ENCODE measurements at places on chromosomes 2 and 18.

DNA sequence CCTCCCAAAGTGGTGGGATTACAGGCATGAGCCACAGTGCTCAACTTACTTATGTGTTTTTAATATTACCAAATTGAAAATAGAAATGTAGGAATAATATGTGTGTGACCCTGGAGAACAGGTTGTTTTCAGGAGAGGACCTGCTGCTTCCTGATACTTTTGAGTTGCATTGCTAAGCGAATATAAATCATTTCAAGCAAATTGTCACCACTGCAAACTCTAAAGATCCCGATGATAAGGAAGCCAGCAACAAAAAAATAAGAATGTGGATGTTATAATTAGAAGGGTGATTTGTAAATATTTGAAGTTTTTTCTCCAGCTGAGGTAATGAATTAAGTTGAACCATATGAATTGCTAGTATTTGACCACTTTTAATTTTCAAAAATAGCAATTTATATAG is 40.9 kb downstream of the ARHGEF33 start:
- no peak for DNase-seq

DNA sequence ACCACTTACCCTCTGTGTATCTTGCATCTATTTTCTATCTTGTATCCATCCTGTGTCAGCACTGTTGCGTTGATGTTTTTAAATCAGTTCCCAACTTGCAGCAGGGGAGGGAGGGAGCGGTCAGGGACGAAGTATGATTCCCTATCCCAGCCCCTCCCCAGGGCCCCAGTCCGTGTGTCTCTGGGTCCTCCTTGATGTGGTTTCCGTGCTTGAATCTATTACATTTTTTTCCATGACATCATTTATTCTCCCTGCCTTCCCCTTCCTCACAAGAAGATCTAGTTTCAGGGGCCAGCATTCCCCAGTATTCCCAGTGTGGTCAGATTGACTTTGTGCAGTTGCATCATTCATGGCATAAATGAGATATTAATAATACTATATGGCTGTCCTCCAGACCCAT is 479.3 kb downstream of the PTPRM start:
- no peak for DNase-seq

- no peak for DNase-seq
Measured at GRCh38 chr18:8177330-8178016, 431.8 kb upstream of the RAB12 start.

- no peak for DNase-seq
Measured at GRCh38 chr2:140658760-140659692, 1471.8 kb downstream of the LRP1B start.

- DNase-seq: no peak
Measured at GRCh38 chr2:117562654-117563053, 251.8 kb upstream of the DDX18 start.

DNA sequence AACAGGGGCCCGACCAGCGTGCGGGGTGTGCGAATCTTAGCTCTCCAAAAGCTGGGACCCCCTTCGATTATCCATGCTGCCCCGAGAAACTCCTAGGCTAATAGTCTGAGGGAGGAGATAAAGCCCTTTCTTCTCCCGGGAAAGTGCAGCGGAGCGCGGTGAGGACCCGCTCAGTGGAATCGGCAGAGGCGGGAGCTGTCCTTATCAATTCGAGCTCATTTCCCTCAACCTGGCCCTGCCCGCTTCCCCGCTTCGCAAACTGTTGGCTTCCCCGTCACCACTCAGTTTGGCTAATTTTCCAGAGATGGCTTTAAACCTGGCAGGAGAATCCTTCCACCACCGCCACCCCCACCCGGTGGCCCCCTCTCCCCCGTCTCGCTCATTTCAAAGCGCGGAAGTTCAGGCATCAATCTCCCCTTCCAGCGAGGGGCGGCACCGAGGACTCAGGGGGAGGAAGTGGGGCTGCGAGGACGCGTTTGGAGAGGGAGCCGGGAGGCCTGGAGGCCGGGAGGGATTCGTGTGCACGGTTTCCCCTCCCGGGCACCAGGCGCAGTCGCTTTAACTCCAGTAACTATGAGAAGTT is 1.6 kb downstream of the KLHL14 start:
- peak; percentile 67 for DNase-seq

- no peak for DNase-seq
Measured at GRCh38 chr2:26793518-26793917, 7.7 kb downstream of the CENPA start.

GRCh38 chr2:69310111-69311023 is 76.7 kb downstream of the GFPT1 start:
- DNase-seq: peak; percentile 28

DNA sequence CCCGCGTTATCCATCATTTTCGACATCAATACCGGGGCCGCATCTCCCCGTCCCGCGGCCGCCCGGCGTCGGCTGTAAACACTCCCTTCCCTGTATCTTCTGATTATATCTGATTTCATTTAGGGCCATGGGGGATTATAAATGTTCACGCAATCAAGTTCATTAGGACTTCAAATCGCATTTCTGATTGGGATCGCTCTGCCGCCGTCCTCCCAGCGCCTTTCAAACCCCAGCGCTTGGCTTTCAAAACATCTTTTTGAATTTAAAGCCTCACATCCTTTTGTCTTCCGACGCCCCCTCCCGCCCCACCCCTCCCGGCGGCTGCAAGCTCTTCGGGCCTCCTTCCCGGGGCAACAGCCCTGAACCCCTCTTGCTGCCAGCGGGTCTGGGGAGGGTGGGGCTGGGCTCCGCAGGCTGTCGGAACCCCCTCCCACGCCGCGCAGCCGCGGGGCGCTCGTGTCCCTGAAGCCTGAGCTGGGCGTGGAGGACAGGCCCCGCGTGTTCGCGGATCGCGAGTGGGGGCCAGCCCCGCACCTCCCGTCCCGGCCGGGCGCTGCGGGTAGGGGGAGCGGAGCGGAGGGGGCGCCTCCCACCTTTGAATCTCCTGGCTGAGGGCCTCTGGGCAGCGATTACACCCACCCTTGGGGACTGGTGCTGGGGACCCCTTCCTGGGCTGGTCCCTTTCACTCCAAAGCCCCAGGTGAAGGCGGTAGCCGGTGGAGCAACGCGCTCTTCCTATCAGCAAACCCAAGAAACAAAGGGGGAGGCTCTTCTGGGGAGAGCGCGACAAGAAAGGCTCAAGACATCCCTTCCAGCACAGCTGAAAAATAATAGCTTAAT is 11.3 kb upstream of the GBX2 start:
- DNase-seq: no peak

- DNase-seq: no peak
Measured at GRCh38 chr2:145654746-145655145, 1134.8 kb upstream of the ZEB2 start.

- peak; percentile 16 for DNase-seq
Measured at GRCh38 chr2:143513081-143513480, 383.9 kb downstream of the ARHGAP15 start.

- no peak for DNase-seq
Measured at GRCh38 chr2:157606534-157606933, 22.1 kb downstream of the ACVR1C start.

- DNase-seq: peak; percentile 45
Measured at GRCh38 chr2:236871500-236872001, 214.1 kb upstream of the COPS8 start.

DNA sequence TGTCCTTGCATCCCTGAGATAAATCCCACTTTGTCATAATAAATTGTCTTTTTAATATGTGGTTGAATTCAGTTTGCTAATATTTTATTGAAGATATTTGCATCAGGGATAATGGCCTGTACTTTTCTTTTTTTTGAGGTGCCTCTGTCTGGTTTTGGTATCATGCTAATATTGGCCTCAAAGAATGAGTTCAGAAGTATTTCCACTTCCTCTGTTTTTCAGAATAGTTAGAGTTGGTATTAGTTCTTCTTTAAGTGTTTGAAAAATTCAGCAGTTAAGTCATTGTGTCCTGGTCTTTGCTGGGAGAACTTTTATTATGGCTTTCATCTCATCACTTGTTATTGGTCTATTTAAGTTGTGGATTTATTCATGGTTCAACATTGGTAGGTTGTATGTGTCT is 464.1 kb upstream of the CRIM1 start:
- no peak for DNase-seq

DNA sequence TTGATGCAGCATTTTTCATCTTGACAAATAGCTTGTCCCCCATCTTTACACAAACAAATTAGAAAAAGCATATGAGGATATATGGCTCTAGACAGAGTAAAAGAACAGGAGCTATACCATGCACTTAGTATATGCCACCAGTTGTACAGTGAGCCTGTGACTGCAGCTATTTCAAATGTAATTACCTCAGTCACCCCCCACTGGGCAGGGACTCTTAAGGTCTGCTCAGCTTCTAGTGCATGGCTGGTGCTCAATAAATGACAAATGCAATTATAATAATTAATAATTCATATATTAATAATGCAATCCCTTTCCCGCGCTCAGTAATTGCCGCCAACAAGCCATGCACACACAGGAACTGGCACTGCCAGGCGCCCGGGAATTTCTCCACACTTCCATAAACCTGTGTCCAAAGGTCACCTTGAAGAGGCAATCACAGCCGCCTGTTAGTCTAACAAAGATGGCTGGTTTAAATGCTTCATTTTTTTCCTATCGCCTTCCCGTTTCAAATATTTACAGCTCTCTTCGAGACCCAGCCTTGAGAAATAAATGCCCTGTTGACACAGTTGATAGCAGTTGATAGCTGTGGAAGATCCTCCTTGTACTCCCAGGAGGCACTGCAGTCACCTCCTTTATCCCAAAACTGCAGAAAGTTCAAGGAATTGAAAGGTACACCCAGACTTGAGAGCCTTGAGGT is 156.6 kb downstream of the INO80D start:
- DNase-seq: peak; percentile 43

DNA sequence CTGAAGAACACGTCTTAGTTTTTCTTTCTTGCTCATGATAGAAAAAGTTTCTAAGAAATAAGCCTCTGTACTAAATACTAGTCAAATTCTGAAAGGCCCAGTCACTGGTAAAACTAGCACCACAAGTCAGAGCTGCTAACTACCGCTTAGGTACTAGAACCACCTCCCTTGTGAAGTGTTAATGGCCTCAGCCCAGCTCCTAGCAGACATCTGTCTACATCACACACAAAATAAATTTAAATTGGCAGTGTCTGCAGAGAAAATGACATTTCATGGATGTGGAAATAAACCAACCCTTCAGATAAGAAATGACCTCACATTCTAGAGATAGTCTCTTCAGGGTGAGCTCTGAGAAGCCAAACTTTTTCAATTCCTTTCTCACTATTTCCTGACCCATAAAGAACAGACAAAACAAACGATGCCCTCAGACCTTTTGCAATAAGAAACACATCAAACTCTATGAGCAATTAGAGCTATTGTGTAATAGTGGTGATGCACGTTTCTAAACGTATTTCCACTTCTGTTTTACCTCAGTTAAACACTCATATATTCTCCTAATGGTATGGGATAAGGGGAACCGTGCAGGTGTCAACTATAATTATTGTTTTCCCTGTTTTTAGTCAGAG is 70.3 kb upstream of the DSG1 start:
- DNase-seq: no peak

DNA sequence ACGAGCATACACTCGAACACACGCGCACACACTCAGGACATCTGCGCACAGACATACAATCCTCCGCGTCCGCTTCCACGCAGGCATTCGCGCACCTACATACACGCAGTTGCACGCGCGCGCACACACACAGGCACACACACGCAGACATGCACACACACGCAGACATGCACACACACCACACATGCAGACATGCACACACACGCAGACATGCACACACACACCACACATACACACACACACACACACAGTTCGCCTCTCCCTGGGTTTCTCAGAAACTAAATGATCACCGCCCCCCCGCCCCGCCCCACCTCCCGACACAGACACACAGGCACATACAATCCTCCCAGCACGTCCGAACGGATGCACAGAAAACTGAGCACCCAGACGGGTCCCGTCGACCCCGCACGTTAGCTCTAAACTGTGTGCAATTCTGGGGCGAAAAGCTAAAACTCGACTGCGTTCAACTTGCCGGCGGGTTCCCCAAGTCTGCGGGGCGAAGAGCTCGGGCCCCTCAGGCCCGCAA is 1.0 kb downstream of the EPHA4 start:
- no peak for DNase-seq

DNA sequence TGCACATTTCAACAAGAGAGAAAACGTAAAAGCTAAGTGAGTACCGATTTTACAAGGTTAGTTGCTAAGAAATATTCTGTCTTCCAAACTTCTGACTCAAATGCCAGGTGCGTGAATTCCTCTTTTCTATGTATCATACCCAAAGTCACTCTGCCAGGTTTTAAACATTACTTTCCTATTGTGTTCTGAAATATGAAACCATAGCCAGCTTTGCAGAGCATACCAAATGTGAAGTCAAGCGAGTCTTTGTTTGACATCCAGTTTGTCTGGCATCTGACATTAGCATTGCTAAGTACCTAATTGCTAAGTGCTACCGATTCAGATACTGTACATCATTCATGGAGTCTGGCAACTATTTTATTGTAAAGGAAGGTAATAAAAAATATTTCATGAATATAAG is 321.9 kb upstream of the GALNT5 start:
- DNase-seq: no peak

DNA sequence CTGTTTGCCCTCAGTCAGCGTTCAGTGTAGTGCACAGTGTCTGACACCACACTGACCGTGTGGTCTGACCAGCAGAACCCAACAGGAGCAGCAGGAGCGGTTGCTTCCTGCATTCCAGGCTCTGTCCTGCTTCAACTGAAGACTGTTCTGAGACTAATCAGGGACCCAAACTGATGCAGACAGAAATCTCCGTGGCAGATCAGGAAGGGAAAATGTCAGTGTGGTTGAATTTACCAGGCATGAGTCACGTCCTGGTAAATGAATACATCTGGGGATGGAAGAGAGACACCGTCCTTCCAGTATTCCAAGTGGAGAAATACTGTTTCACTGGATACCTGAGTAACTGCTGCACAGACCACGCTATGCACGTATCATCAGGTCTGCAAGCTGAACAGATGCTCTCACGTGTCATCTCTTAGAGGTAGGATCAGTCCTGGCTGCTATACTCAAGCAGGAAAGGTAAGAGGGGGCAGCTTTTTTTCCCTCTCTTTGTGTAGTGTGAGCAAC is 223.6 kb upstream of the EPAS1 start:
- DNase-seq: no peak

GRCh38 chr2:43980902-43981301 is 14.9 kb downstream of the LRPPRC start:
- DNase-seq: no peak

- peak; percentile 62 for DNase-seq
Measured at GRCh38 chr18:23134780-23135549, at the start of gene CABLES1. Gene CABLES1 (plus strand): TSS chr18:23135485. CDS start chr18:23135763, 278 bp downstream.

GRCh38 chr18:39772155-39772919 is 2182.7 kb upstream of the PIK3C3 start:
- no peak for DNase-seq
